SK-MEL-5 (cell line): ENCODE measurements at places on chromosomes 12 and 14.

GRCh38 chr14:29442696-29443095 lies 485.0 kb downstream of the PRKD1 start:
- no peak for DNase-seq

DNA sequence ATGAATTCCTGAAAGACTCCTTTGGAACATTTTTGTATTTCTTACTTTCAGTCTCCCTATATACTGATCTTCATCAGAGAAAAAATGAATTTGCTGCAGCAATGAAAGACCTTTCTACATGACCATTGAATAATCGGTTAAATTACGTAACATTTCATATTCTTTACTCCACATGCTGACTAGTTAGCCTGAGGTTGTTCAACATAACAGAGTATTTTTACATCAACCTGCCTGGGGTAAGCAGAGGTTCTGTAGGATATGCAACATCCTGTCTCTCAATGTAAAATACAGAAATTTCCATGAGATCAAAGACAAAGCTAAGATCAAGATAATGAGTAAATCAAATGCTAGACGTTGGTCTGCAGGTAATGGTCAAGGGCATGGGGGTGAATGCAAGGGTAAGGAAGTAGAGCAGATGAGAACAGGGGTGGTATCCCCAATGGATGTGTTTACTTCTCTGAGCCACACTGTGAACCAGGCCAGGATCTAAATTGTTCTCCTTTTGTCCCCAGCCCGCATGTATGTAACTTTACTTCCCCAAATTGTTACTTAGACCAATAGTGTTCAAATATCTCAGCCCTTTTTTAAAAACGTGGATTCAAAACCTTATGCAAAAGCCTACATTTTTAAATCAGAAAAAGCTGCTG lies 45.4 kb downstream of the DUSP6 start:
- DNase-seq: no peak

GRCh38 chr14:54278087-54278486 lies 118.7 kb upstream of the CDKN3 start:
- DNase-seq: no peak

GRCh38 chr12:29907461-29907860 lies 123.7 kb upstream of the TMTC1 start:
- DNase-seq: no peak

DNA sequence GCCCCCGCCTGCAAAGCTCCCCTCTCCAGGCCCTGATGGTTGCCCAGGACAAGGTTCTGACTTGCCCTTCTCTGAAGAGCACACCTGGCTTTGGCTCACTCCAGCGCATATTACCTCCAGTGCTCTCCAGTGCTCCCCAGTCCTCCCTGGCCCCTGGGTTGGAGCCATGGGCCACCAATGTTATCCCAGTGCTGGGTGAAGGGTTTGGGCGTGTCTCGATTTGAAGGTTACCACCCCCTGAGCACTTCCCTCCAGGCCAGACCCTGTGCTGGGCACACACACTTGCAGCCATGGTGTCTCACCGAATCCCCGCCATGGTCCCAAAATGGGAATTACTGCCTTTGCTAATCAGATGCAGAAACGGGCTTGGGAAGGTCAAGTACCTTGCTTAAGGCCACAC lies 11.1 kb downstream of the RITA1 start:
- no peak for DNase-seq

GRCh38 chr12:27123642-27124041 lies 41.3 kb upstream of the C12orf71 start:
- peak; percentile 62 for DNase-seq

DNA sequence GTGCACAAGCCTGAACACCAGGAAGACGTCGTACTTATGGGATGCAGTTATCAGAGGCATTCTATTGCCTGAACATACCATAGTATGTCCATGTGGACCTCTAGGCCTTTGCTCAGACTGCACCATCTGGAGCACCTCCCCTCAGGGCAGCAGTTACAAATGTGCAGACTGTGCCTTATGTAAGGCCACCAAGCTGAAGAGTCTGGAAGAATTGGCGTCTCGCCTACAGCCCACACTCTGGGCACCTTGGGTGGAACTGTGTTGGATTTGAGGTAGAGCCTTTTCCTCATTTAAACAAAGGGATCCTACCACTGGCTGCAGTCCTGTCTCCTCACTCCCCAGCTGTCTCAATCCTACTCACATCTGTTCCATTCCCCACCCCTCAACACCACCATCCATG lies 204.3 kb upstream of the FRMD6 start:
- DNase-seq: no peak

GRCh38 chr14:37596790-37597472 lies 1.5 kb downstream of the TTC6 start:
- DNase-seq: no peak

GRCh38 chr14:73833034-73833433 lies 18.6 kb upstream of the PTGR2 start:
- peak; percentile 18 for DNase-seq

- DNase-seq: no peak
Observed at GRCh38 chr12:31353750-31354708, 28.1 kb upstream of the SINHCAF start.

- no peak for DNase-seq
Observed at GRCh38 chr12:105206686-105207374, 29.1 kb downstream of the APPL2 start.

GRCh38 chr14:104979758-104980610 lies 1.8 kb upstream of the AHNAK2 start:
- no peak for DNase-seq

- peak; percentile 2 for DNase-seq
Observed at GRCh38 chr14:90599748-90600507, 203.1 kb downstream of the CALM1 start.

- DNase-seq: peak; percentile 11
Observed at GRCh38 chr14:49303946-49304516, 282.1 kb downstream of the RPS29 start.

DNA sequence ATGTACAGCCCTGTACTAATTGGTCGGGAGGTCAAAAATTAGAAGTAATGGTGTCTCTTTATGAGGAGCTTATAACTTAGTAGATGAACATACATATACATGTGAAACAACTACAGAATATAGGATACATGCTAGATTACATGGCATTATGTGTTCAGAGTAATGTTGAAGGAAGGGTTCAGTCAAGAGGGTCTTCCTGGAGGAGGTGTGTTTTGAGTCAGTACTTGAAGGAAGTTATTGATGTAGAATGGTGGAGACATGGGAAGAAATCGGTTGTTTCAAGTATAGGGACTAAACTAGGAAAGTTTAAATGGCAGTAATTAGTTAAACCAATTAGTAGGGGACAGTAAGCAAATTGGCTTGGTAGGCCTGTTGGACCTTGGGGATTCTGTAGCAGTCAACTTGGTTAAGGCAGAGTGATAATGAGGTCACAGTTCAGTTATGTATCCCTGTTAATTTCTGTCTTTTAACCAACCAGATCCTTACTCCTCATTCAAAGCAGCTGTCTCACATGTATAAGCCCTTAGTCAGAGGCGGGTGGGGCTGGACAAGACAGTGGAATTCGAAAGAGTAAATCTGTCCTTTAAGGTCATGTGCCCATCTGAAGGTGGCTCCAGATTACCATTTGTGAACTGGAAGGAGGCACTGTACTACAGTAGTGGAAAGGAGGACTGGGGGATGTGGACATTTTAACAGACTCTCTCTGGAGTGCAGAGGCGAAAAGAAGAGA lies 3.5 kb upstream of the ANKRD52 start:
- peak; percentile 26 for DNase-seq

DNA sequence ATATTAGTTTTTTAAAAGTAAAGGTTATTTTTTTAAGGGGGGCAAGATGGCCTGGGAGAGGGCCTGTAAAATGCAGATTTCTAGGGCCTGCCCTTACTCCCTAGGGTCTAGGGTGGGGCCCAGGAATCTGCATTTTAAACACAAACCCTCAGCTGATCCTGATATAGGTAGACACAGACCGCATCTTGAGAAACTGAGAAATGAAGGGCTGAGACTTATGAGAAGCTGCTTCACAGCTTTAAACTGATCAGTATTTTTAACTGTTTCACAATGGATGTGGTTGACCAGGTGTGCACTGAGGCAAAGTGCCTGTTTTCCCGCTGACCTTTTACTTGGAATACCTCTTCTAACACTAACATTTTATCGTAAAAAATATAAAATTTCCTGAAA lies 84.0 kb downstream of the CCDC88C start:
- DNase-seq: no peak

- no peak for DNase-seq
Observed at GRCh38 chr12:122265476-122265875, 818 bp downstream of the VPS33A start.

- no peak for DNase-seq
Observed at GRCh38 chr12:103793046-103793445, 48.0 kb downstream of the NT5DC3 start.

DNA sequence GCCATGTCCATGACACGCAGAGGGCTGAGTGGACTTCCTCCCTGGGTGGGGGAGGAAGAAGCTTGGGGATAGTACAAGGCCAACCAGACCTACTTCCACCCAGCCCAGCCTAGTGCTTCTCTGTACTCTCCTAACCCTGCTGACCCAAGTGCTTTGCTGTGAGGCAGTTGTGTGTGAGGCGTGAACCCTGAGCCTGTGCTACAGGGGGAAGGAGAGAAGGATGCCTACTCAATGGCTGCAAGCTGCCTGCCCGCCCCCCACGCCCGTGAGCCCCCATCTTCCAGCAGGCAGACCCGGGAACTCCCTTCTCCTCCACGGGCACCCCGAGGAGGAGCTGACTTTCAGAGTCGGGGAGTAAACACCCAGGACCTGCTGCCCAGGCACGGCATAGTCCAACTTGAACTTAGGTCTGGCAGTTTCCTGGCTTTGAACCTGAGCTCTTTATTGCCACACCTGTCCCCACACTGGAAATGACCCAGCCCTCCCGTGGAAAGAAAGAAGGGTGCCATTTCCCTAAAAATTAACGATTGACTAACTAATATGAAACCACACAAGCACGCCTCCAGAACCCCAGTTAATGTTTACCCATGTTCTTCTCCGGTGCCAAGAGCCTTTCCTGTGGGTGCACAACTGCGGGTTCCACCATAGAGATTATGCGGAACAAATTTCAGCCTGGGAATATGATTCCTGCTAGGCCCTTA lies 10.8 kb downstream of the ALDH2 start:
- no peak for DNase-seq

DNA sequence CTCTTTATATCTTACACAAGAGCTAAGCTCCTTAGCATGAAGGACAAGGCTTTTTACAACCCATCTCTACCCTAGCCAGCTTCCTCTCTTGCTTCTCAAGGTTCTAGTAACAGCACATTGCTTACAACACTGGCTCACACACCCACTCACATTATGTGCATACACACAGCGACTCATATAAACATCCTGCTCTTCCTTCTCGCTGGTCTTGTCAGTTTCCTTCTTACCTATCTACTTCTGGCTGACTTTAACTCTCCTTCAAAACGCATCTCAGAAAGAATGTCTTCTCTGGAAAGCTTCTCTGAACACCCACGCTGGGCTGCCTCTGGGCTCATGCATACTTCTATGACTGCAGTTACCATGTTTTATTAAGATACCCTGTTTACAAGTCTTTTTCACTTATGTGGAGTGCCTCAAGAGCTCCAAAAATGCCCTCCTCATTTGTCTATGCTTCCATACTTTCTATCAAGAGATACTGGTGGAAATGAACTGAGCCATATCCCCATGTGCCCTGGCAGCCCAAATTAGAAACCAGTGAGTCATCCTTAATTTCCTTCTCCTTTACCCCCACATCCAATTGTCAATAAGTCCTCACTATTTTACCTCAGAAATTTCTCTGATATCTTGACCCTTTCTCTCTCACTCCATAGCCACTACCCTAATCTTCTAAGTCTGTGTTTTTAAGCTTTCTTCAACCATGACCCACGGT lies 126.9 kb upstream of the KRAS start:
- no peak for DNase-seq

GRCh38 chr12:80183939-80184338 lies 84.6 kb downstream of the OTOGL start:
- peak; percentile 47 for DNase-seq

DNA sequence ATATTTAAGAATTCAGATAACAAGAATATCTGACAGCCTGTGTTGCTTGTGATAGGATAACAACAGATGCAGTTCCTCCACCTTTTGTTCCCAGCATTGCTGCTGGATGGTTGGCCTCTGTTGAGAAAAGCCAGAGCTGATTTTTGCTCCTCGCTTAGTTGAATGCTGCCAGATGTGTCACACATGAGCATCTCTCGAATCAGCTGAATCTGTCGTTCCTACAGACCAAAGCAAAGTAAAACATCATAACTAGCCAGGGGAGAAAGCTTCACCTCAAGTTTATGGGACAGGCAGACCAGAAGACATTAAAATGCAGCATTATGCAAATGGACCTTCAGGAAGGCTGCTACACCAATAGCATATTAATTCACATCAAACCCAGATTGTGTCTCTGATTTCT lies 20.1 kb downstream of the RACGAP1 start:
- no peak for DNase-seq

DNA sequence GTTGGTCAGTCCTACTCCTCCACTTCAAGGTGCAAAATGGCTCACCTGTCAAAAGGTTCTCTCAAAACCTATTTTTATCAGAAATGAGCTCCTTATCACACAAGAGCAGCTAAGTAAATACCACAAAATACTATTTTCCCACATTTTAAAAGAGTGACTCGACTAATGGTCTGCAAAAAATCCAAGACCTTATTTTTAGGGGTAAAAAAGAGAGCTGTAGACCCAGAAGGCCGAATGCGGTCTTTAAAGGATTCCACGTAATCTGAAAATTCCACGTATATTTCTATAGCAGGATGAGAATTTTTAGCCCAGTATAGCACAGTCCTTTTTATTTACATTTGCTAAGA lies 3.8 kb downstream of the C14orf93 start:
- DNase-seq: no peak

DNA sequence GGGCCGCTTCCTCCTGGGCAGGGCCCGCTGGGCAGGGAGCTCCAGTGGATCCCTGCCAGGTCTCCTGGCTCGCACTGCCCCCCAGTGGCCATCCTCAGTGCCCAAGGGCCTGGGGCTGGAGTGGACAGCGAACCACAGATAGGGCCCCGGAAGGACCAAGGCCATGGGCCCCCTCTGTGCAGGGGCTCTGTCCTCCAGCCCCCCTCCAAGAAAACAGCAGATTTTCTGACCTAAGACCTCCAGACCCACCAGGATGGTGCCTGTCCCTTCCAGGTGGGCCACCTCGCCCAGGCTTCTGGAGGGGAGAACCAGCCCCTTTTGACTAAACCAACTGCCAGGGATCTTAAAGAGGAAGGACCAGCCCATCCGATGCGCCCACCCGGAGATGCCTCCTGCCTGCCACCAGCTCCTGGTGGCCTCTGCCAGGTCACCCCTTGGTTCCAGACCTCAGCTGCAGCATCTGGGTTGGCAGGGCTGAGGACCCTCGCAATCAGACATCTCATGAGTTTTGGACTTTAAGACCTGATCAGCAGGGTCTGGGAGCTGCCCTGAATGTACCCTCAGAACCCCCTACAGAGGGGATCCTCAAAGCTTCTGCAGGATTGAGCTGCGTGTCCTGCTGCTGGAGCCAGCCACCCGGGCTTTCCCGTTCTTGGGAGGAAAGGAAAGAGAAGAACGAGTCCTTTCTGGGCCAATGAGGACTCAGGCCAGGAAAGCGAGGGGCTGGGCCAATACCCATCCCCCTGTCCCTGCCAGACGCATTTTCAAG lies 325.8 kb upstream of the DIO3 start:
- DNase-seq: peak; percentile 76
